GM12878 (cell line): ENCODE measurements at places on chromosomes 12 and 14.
A peak's percentile ranks its signal among the peaks of the same experiment; 100 is the strongest.

DNA sequence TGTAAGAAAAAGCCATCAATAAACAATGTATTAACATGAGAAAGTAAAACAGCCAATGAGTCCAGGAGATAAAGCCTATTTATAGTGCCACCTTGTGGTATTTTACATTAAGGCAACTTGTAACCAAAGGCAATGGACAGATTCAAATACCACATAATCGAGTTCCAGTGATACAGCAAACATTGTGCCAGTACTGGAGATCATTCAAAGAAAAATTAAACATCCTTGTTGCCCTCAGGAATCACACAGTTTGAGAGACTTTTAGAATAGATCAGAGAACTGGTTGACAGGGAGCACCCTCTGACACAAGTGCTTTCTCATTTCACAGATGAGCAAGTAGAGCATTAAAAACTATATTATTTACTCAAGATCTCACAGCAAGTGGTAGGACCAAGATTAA lies 98.1 kb downstream of the DDHD1 start:
- DNase-seq: peak; percentile 15

GRCh38 chr12:114368685-114369452 lies 37.1 kb downstream of the TBX5 start:
- no peak for DNase-seq

DNA sequence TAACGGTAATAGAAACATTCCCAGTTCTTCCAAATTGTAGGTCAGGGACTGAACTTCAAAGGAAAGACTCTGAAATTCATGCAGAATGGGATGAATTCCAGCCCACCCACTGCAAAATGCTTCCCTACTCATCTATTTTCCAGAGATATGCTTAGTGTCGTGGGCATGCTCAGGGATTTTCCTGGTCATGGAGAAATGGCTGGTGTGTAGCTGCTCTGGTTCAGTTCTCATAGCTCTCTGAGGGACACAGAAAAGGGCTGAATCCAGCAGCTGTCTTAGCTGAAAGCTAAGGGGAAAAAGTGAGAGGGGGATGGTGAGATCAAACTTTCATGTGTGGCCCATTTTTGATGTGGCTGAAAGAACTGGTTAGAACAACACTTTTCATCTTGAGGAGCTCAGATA lies 72.9 kb upstream of the KRAS start:
- DNase-seq: no peak

- DNase-seq: no peak
These were observed 55.5 kb upstream of the PARP11 start for GRCh38 chr12:3928538-3929184.

- DNase-seq: no peak
These were observed 143.9 kb upstream of the NAV3 start for GRCh38 chr12:77686760-77687159.

DNA sequence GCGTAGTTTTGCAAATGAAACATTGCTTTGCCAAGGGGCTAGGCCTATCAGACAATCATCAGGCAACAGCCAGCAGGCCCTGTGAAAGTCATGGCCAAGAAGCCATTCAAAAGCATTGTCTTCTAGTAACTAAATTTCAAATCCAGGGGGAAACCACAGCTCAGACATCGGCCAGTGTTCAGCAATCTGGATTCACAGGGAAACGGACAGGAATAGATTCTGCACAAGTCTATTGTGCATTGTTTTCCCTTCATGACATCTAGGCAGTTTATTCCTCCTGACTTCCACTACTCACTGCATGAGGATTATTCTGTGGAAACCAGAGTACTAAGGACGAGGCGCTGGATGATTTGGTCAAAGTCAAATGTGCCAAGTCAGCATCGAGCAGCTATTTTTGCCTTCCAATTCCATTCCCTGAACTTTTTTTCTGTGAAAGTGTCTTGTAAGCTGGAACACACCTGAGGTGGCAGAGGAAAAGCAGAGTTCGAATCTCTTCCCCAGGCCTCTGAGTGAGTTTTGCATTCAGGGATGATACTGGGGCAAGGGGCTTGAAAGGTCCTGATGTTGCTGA lies 75.4 kb downstream of the VCPKMT start:
- DNase-seq: no peak

- DNase-seq: no peak
These were observed 198.1 kb downstream of the STXBP6 start for GRCh38 chr14:24851837-24852236.

DNA sequence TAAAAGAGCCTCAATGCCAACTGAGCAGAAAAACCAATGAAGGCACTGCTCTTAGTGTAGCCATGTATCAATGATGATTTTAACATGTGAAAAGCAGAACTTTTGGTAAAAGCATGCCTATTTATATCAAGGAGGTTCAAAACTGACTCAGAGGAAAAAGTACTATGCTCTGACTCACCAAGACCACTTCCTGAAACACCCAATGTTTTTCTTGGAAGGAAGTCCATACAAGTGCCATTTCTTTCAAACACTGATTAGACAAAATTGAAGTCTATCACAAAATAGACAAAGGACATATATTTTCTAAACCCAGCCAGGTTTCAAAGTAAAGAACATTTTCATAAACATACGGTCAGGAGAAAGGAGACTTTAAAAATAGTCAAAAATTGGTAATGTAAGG lies 88.6 kb downstream of the EPS8 start:
- DNase-seq: peak; percentile 46

DNA sequence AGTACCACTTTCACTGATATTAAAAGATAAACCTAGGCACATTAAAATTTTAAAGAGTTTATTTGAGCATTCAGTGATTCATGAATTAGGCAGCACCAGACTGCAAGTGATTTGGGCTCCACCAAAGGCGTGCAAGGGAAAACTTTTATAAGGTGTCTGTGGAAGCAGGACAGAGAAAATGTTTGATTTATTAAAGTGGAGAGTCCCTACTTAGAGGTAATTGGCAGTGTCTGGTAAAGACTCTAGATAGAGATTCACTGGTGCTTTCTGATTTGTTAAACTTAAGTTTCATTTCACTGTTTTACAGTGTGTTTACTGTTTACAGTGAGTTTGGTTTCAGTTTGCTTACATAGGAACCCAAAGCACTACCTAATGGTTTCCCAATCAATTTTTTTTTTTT lies 72.8 kb downstream of the ANKS1B start:
- DNase-seq: peak; percentile 36
